ENCODE measurements at places on chromosomes 1 and 21. TPM values are rescaled to one million over a fixed set of nuclear protein-coding genes. Genes with fewer than 3 reads are reported as not detected.

CLDN17 gene
- not detected for polyA plus RNA-seq

KRTAP19-1 gene
- not detected for polyA plus RNA-seq

S100A8 gene
- polyA plus RNA-seq = 20.8 TPM

DNA sequence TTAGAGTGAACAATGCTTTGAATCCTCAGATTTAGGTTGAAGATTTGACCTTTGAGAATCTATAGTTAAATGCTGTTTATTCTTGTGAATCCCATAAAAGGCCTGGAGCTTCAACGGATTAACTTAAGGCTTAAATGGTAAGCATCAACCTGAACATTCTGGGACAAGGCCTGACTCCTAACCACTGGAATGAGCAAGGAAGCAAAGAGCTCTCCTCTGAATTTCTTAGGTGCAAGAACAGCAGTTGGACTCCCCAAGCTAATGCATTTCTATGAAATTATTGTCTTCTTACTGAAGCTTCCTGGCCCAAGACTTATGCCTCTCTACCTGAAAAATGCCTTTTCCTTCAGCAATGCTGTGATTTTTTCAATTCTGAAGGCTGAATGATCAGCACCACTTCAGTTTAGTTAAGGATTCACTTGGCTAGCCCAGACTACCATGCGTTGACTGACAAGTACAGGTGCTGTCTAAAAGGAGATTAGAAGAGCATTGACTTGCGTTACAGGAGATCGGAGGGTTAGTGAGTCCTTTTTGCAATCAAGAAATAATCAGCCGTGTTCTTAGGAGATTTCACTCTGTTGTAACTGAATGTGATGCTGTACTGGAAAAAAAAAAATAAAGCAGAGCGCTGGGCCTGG is 178.5 kb downstream of the ZC3H11B start:
- no peak for DNase-seq

- no peak for DNase-seq
Observed at GRCh38 chr1:223410036-223410435, 16.8 kb downstream of the CCDC185 start.

DNA sequence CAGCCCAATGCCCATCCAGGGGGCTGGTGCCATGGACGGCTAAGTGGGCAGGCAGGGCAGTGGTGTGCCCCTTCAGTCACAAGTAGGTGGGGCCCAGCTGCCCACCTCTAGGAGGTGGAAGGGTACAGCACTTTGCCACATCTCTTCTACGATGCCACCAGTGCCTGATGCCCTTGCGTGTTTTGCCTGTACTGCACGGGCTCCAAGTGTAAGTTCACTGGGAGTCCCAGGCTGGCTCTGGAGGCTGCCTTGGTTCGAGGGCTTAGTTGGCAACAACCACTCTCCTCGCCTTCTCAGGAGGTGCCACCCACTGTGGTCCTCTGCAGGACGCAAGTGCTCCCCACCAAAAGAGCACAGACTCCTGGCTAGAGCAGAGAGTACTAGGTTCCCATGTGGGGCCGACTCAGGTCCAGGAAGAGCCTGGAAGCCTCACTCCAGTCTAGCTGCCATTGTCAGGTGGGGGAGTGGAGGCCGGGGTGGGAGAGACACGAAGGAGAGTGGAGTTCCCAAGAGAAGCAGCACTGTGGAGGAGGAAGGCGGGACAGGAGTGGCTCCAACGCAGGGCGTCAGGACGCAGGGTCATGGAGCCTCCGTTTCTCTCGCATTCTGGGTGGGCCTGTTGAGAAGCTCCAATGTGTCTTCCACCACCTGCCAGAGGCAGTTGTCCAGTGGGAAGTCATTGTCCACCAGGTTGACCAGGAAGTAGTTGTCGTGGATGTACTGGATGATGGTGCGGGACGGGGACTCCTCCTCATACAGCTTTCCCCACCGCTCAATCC is 15.5 kb downstream of the MTHFR start:
- DNase-seq = no peak
